ENCODE measurements at places on chromosomes 1 and 21. TPM values are rescaled to one million over a fixed set of nuclear protein-coding genes. Genes with fewer than 3 reads are reported as not detected.

CGN gene
- 55.6 TPM for polyA plus RNA-seq

GRCh38 chr1:217137210-217137881 lies 414.1 kb upstream of the ESRRG start:
- no peak for DNase-seq

GRCh38 chr1:95953015-95953414 lies 719.0 kb downstream of the RWDD3 start:
- DNase-seq, result peak; percentile 28

B3GALT2 gene
- polyA plus RNA-seq, result 13.8 TPM

GRCh38 chr1:85672031-85672660 lies 36.1 kb downstream of the ZNHIT6 start:
- DNase-seq, result no peak

DNA sequence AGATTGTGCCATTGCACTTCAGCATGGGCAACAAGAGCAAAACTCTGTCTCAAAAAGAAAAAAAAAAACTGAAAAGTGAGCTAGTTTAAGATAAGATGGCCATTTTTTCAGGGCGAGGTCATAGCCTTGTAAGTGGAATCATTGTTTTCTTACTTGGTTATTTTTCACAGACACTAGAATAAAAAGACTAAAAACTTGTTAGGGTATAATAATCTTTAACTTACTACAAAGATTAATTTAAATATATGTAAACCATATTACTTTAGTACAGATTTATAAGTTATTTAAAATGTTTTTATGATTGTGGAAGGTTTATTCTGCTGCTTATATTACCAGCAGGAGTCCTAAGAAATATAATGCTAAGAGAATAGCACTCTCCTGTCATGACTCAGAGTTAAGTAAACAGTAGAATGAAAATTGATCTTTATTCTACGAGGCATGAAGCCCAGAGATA lies 23.5 kb downstream of the ANGPTL1 start:
- no peak for DNase-seq

- no peak for DNase-seq
Observed at GRCh38 chr1:48670234-48671020, 106.3 kb downstream of the BEND5 start.

SLAMF8 gene
- polyA plus RNA-seq, result 0.80 TPM

- DNase-seq, result no peak
Observed at GRCh38 chr21:35690436-35690835, 369.9 kb downstream of the SETD4 start.

DNA sequence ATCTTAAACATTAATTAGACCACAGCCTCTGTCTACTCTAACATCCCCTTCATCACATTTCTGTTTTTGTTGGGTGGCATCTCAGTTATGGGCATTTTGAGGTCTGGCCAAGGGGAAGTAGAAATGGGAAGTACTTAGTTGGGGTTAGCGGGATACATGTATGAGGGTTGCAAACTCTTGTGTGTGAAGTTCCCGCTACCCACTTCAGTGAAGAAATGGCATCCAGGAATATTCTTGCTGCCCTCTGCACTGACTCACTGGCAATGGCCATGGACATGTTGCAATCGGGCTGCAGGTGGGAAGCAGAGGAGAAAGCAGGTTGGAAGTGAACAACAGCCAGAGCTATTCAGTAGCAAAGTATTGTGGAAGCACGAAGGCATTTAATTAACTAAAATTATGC lies 7.4 kb downstream of the CD48 start:
- no peak for DNase-seq

DNA sequence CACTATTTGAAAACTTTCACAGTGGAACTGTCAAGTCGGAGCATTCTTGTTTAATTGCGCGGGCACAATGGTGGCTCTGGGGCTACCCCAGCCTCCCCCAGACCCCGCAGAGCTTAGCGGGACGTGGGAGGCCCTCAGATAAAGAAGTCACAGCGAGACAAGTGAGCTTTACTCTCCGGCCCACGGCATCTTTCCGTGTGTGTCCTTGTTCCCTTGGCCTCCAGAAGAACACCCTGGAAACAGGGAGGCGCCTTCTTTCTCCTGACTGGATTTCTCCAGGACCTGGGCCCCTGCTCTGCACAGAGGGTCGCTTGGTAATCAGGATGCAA lies 382.8 kb downstream of the RRAGC start:
- DNase-seq, result no peak

FCGR3B gene
- polyA plus RNA-seq, result not detected

GRCh38 chr1:232805269-232806185 lies at the start of gene MAP10:
TSS of gene MAP10 (plus strand) at chr1:232805416. CDS start at chr1:232805450, 34 bp downstream.
- peak; percentile 75 for DNase-seq

AIM2 gene
- 0.08 TPM for polyA plus RNA-seq

DNA sequence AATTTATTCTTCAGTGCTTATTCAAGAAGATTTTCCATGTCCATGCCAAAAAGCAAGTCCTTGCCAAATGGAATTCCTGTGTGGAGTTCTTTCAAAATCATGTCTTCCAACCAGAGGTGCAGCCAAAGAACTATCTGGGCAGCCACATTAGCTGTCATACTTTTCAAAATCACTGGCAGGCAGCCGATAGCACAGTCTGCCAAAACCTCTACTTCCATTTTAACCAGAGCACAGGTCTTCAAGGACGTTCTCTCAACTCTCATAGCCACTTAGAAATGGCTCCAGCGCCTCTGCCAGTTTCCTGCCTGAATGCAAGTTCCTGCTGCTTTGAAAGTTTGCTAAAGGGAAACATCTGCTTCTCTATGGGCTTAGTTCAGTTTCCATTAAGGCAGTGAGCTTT lies 975.7 kb upstream of the ADGRL4 start:
- peak; percentile 4 for DNase-seq

SPATA1 gene
- 4.2 TPM for polyA plus RNA-seq

OR2W3 gene
- 0.25 TPM for polyA plus RNA-seq

AMY1C gene
- not detected for polyA plus RNA-seq

- no peak for DNase-seq
Observed at GRCh38 chr1:158425027-158425426, 1.0 kb downstream of the OR10K2 start.

DNA sequence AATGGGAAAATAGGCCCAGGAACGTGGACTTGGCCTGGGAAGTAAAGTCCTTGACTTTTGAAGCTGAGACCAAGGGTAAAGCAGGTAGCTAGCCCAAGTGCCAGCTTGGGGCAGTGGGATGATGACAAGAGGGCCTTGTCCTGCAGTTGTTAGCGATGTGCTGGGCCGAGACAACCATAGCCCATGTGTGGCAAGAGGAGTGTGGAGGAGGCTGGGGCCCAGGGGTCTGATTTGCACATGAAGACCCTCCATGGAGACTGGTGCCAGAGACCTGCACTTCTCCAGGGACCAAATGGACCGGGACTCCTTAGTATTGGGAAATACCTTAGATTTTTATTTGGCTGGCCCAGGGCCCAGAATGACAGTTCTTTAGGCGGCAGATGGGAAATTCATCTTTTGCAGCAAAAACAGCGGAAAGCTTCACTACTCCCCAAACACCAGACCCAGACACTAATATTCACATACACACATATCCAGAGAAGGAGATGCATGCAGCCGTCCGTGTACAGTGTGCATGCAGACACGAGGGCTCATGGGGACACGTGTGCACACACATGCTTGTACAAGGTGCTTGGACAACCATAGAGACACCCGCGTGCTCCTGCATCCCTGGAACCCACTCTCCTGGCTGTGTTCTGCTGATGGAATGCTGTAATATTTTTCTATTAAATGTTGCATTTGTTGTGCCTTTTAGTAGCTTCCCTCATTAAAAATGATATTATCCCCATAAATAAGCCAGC lies 78.1 kb upstream of the CSF3R start:
- DNase-seq, result no peak

GRCh38 chr1:230458509-230458908 lies 32.4 kb upstream of the PGBD5 start:
- DNase-seq, result no peak

GRCh38 chr21:16353764-16354163 lies 624.0 kb downstream of the USP25 start:
- no peak for DNase-seq

- DNase-seq, result no peak
Observed at GRCh38 chr1:13224480-13225060, 1.4 kb downstream of the PRAMEF18 start.

ZNF648 gene
- 0.63 TPM for polyA plus RNA-seq

DNA sequence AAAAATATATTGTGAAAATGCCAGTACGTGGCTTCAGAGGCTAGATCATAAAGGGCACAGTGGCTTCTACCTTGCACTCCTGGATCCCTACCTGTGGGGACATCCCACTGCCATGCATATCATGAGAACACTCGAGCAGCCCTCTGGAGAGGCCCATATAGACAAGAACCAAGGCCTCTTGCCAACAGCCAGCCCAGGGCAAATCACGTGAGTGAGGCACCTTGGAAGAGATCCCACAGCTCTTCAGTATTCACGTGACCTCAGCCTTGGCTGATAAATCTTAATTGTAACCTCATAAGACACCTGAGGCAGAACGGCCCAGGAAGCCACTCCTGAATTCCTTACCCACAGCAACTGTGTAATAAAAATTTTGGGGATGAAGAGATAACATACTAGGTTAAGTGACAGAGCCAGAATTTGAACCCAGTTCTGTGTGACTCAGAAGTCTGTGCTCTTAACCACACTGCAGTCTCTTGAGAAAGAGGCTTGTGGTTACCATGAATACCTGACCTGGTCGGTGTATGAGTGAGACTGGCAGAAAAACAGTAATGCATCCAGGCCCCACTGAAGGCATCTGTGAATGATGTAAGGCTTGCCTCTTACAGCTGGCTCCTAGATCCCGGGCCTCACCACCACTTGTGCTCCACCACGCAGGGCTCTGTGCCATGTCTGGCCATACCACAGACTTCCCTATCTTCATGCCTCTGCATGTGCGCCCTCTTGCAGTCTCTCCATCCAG lies 6.9 kb upstream of the A3GALT2 start:
- no peak for DNase-seq

- DNase-seq, result no peak
Observed at GRCh38 chr1:45752441-45753052, 2.1 kb upstream of the IPP start.

- no peak for DNase-seq
Observed at GRCh38 chr1:225467193-225468020, 39.6 kb upstream of the LBR start.

DNA sequence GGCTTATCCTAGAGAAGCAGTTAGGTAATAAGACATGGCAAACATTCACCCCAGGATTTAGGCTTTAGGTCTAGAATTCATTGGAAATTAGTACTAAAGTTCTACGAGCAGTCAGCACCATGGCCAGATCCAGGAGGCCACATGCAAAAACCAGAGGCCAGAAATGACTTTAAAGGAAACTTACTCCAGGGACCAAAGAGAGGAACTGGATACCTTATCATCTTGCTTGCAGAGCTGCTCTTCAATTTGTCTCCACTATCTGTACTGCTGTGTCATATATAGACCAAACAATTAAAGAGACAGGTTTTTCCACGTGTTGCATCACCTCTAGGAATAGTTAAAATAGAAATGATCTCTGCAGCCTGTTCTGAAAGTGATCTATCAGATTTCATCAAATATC lies 127.8 kb downstream of the LMX1A start:
- DNase-seq, result no peak

- no peak for DNase-seq
Observed at GRCh38 chr1:93324486-93325464, 20.9 kb upstream of the DR1 start.

SLC35F3 gene
- 0.55 TPM for polyA plus RNA-seq

ZYG11B gene
- polyA plus RNA-seq, result 30.9 TPM

DNA sequence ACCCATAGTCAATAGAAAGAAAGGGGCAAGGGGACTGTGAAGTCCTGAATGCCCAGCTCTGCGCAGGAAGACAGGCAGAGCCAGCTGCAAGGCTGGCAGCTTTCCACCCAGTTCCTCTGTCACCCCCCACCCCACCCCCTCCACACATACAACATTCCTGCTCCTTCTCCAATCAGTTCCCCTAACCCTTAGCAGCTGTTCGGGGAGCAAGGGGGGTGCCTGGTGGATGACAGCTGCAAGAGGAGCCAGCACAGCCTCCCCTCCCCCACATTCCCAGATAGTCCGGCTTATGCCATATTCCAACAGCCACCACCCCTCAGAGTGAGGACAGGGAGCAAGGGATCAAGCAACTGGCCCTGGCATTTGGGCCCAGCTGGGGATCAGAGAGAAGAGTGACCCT lies 9.7 kb downstream of the ARHGEF2 start:
- DNase-seq, result no peak

DNA sequence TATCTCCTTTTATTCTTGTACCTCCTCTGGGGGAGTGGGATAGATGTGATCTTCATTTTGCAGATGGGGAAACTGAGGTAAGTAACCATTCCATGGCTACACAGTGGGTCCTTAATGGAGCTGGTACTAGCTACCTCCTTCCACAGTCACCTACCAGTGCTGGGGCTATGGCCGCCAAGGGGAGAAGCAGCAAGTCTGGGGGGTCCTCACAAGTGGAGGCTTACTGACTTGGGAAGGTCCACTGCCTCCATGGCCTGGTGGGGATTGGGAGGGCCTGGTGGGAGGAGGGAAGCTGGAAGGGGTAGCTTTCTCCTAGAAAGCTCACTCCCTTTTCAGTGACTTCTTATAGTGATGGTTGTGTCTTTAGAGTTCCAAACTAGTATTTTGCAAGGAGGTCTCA lies 5.9 kb upstream of the FOXO6 start:
- DNase-seq, result no peak

DNA sequence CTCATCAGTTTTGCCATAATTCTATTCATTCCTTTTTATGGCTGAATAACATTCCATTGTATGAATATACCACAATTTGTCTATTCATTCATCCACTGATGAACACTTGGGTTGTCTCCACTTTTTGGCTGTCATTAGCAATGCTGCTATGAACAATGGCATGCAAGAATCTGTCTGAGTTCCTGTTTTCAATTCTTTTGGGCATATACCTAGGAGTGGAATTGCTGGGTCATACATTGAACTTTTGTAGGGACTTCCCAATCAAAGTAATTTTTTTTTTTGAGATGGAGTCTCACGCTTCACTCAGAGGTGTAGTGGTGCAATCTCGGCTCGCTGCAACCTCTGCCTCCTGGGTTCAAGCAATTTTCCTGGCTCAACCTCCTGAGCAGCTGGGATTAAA lies 34.9 kb downstream of the AADACL4 start:
- no peak for DNase-seq

IL22RA1 gene
- polyA plus RNA-seq, result 4.0 TPM

AUNIP gene
- polyA plus RNA-seq, result 3.4 TPM

GRCh38 chr1:180424848-180425457 lies 77.4 kb downstream of the ACBD6 start:
- no peak for DNase-seq

DNA sequence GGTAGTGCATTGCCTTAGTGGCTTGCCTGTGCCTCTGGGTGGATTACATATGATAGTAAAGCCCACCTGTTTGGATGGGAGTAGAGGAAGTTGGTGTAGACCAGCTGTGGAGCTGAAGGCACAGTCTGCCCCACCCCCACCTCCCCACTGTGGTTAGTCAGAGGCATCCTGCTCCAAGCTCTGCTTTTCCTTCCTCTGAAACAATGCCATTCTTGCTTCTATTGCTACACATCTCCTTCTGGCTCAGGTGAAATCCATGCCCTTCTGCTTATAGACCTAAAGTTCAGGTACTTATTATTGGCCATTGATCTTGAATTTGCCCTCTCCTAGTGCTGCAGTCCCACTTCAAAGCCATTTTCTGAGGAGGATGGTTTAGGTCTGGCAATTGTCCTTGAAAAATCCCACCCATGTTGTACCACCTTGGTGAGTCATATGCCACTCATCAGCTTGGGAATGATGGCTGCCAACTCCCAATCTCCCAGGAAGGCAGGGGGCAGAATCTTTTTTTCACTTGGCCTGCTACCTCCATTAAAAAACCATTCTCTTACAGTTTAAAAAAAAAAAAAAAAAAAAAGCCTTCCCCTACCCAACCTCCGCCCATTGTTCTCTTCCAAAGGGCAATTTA lies 6.7 kb upstream of the TXLNA start:
- no peak for DNase-seq

FAM177B gene
- polyA plus RNA-seq, result not detected

WNT2B gene
- polyA plus RNA-seq, result 4.5 TPM

DMBX1 gene
- polyA plus RNA-seq, result not detected
